BJ (cell line): ENCODE measurements at places on chromosomes 6 and 20.

- peak; percentile 47 for DNase-seq
Measured at GRCh38 chr20:37223053-37223452, 38.6 kb downstream of the GHRH start.

DNA sequence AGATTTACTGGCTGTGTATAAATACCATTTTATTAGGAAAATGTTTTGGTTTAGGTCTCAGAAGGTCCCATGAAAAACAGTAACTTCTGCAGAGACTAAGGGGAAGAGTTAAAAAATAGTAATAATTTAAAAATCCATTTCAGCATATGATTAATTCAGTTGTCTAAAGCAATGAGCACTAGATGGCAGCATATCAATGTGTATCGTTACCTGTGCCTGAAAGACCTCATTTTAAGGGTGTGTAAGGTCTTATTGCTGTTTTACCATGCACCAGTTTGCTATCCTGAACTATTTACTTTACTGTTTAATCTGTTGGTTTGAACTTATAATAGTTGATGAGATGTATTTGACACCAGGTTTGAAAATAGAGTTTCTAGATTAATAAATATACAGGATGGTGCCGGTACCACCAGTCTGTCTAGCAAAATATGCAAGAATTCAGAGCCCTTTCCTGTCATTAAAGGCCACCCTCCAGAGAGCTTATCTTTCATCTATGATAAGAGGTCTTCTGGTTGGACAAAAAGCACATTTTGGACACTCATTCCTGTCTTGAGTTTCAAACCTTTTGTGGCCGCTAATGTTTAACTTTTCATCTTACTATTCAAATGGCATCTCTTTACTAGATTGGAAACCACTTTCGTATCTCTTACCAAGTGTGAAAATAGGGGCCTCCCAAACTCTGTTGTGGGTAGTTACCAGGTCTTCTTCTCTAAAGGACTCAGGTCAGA lies 8.9 kb upstream of the AHI1 start:
- DNase-seq, result no peak

GRCh38 chr6:1971612-1972011 lies 273.8 kb downstream of the GMDS start:
- DNase-seq, result no peak

GRCh38 chr6:104064876-104065275 lies 794.8 kb downstream of the HACE1 start:
- no peak for DNase-seq

- no peak for DNase-seq
Measured at GRCh38 chr6:3966426-3966825, 112.5 kb downstream of the FAM217A start.

DNA sequence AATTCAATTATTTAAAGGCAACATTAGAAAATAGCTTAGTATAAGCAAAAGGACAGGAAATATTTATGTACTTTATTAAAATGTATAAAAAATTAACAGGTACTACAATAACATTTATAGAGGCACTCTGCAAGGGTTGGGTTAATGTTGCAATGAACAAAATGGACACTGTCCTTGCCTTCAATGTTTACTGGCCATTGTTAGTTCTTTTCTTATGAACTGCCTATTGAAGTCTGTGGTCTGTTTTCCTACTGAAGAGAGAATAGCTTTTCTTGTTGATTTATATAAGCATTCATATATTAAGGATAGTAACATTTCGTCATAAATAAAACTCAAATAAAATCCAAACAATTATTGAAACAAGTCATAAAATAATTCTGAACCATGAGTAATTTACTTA lies 135.3 kb upstream of the BEND6 start:
- DNase-seq, result no peak

- DNase-seq, result no peak
Measured at GRCh38 chr6:79005497-79005896, 72.6 kb downstream of the PHIP start.

- DNase-seq, result no peak
Measured at GRCh38 chr6:144335914-144336313, 50.8 kb downstream of the UTRN start.

GRCh38 chr6:169489563-169490245 lies 212.1 kb downstream of the WDR27 start:
- no peak for DNase-seq

GRCh38 chr6:131678442-131678841 lies 22.8 kb downstream of the OR2A4 start:
- DNase-seq, result no peak

- no peak for DNase-seq
Measured at GRCh38 chr6:142850679-142851423, 94.1 kb downstream of the HIVEP2 start.

DNA sequence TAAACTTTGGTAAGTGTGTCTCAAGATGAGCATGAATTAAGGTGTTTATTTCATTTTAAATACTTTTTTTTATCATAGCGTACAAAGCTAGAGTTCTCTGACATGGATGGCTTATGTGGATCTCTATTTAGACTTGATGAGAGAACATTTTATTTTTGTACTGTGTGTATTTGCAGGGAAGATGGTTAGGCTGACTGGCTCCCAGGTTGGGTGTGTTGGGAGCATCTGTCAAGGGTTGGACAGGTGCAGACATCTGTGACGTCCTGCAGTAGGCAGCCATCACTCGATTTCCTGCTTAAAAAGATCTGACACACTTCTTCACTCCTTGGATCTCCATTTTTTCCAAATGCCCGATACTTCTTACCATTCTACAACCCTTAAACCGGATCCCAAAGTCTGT lies 221.9 kb upstream of the QKI start:
- DNase-seq, result no peak

DNA sequence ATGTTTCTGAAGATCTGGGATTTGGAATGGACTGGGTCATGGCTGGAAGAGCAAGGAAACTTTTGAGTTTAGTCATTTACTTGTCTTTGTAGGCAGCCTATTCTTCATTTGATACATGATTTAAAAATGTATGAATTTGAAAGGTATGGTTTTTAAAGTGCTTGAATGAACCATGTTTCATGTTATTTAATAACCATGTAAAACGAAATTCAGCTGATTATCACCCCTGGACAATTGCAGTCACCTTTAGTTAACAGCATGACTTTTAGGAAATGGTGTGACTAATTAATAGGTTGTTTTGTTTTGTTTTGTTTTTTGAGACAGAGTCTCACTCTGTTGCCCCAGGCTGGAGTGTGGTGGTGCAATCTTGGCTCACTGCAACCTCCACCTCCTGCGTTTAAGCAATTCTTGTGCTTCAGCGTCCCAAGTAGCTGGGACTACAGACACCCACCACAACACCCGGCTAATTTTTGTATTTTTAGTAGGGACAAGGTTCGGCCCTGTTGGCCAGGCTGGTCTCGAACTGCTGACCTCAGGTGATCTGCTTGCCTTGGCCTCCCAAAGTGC lies 2.1 kb downstream of the STX11 start:
- DNase-seq, result no peak

- no peak for DNase-seq
Measured at GRCh38 chr6:106510090-106510970, 119.0 kb downstream of the RTN4IP1 start.

- DNase-seq, result no peak
Measured at GRCh38 chr6:46882645-46883044, 39.1 kb downstream of the ADGRF5 start.

DNA sequence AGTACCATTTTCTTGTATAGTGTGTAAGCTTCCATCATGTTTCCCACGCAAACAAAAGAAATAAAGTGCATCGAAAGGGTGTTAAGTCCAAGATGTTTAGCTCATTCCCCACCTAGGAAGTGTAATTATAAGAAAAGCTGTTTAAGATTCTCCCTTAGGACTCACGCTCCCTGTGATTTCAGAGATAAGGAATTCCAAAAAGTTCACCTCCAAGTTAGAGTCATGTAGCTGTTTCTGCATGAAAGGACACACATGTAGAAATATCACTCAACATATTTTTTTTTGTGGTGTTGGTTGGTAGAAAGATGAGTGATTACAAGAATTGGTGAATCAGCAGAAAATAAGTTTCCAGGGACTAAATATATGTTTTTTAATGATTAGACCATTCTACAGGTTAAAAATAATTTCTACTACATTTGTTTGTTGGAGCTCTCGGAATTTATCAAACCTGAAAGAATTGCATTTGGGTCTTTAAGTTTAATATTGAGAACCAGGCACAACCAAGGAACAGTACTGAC lies 10.4 kb downstream of the OPN5 start:
- DNase-seq, result no peak

- no peak for DNase-seq
Measured at GRCh38 chr20:45911486-45912343, at the start of gene PLTP. PLTP (minus strand) TSS chr20:45912155; CDS start chr20:45911452, 703 bp downstream.

DNA sequence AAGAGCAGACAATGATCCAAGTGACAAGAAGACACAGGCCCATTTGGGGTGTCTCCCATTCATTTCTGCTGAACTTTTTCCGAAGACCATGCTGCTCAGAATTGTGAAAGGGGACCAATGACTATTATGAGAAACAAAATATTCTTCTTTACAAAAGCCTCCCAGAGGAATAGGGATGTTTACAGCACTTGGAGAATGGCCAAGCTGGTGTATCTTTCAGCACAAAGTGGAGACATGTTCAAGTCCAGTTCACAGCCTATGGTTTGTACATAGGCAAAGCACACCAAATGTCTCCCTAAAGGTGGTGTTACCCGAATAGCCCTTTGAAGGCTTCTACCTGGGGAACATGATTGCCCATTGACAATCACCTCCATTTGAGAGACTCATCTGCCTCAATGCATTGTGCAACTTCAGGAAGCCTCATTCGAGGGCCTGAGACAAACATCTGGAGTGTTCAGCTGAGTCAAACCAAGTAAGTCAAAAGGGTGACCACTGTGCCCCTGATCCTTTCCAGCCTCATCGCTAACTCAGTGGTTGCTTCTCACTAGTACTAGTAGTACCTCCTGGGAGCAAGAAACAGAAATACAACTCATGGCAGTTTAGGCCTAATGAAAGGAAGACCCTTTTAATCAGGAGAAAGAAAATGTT lies 451.0 kb upstream of the MARCKS start:
- no peak for DNase-seq

DNA sequence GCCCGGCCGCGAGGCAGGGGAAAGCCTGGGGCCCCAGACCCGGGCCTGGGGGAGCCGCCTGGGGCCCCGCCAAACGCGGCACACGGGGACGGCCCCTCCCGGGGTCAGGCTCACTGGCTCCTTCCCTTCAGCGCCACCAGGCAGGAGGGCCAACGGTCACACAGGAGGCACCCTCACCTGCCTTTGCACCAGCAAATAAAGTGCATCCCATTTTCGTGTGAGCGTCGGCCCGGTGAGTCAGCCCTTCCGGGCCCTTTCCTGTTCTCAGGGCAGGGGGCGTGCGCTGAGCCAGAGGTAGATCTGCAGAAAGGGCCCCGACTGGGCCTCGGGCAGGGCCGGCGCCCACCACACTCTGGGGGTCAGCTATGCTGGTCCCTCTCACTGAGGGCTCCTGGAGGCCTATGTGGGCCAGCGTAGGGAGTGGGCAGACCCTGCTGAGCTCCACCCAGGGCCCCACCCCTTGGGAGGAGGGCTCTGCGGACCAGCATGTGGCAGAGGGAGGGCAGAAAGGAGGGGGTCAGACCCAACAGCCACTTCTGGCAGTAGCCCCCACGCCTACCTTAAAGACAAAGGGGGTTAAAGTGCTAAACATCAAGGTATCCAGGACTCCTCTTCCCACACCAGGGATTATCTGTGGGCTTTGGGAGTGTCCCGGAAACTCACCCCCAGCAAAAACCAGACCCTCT lies 931 bp upstream of the UCKL1 start:
- no peak for DNase-seq

DNA sequence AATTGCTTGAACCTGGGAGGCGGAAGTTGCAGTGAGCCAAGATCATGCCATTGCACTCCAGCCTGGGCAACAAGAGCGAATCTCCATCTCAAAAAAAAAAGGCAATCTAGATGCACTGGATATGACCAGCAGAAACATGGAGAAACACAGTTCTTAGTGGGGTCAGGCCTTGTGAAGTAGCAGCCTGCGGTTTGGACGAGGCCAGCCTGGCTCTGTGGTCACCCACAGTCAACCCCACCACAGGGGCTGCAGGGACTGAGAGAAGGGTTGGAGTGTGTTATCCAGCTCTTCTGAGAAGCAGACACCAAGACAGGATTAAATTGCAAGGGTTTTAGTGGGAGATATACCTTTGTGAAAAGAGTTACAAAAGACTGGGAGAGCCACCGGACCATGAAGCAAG lies 194.3 kb upstream of the PROKR2 start:
- no peak for DNase-seq

DNA sequence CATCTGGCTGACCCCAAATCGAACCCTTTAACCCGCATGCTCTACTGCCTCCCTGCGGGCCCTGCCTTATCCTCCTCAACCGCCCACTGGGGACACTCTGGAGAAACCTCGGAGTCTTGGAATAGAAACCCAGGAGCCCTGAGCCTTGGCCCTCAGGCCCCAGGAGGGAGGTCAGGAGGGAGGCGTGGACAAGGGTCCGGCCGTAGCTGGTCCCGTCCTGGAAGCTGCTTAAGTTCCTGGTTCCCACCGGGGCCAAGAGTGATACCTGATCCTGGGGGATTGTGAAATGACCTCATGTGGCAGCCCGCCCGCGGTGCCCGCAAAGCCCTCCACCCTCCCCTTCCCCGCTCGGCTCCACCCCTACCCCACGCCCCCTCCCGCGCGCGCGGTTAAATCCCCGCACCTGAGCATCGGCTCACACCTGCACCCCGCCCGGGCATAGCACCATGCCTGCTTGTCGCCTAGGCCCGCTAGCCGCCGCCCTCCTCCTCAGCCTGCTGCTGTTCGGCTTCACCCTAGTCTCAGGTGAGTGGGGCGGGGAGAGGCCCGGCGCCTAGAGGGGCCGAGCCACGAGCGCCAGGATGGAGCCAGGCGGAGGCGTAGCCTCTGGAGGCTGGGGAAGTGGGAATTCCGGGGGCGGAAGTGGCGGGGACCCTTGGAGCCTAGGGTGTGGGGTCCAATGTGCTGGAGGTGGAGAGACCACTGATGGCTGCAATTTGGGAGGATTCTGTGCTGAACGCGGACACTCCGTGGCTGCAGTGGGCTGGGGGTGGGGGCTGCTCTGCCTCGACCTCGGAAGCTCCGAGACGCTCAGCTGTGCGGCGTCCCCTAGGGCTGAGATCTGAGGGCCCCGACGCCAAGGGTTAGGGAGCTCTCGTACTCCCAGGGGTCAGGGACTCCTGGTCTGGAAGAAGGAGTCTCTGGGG lies at the start of gene WFDC2:
TSS of gene WFDC2 (plus strand) at position 418 of the 926 bp plus-strand sequence. CDS start at position 447, 29 bp downstream.
- no peak for DNase-seq
